ENCODE measurements at places on chromosomes 13 and 19.

DNA sequence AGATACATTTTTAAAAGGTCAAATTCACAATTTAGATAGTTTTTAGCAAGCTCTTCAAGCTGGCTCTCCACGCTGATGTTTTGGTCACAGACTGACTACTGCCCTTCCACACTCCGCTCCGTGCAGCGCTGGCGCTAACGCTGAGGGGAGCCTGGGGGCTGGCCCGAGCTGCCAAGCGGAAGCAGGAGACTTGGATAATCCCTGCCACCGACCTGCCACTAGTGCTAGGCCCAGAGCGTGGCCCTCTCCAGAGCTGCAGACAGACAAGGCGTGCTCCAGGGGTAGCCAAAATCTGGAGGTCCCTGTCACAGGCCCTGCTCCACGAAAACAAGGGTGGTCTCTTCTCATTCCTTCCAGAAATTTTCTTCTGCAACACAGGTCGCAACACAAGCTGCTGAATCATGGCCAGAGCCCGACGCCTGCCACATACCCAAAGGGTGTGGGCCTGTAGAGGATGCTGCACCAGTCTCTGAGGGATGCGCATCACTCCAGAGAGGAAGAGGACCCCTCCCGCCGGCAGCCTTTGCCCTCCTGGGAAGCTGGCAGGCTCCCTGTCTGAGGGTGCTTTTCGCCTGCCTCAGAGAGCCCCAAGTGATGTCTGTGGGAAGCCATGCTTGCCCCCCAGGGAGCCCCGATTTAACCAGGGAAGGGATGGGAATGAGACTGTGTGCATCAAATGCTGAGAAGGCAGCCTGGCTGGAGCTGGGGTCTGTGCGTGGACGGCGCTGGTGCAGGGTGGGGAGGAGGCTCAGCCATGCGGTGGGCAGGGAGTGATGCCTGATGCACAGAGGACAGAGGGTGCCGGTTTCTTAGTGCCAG lies 21.6 kb downstream of the CAPS start:
- DNase-seq: no peak

DNA sequence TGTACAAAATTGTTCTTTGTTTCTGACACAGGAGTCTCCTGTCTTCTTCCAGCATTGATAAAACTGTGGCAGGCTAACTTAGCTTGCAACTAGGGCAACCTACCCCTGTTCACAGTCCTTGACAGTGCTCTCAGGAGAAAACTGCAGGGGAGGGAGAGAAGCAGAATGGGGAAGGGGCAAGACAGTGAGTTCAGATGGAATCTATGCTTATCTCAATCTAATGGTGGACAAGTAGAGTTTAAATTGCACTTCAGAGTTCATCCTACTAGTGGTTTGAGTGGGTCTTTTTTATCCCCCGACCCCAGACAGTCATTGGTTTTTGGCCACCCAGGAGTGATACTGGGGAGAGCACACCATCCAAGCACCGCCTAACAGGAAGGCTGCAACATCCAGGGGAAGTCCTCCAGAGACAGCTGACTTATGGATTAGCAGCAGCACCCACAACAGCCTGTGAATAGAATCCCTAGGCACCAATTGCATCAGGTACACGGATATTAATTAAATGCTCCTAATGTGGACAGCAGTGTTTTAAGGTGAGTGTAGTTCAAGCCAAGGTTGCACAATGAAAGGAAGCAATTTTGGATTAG lies 236.6 kb downstream of the NHLRC3 start:
- no peak for DNase-seq

DNA sequence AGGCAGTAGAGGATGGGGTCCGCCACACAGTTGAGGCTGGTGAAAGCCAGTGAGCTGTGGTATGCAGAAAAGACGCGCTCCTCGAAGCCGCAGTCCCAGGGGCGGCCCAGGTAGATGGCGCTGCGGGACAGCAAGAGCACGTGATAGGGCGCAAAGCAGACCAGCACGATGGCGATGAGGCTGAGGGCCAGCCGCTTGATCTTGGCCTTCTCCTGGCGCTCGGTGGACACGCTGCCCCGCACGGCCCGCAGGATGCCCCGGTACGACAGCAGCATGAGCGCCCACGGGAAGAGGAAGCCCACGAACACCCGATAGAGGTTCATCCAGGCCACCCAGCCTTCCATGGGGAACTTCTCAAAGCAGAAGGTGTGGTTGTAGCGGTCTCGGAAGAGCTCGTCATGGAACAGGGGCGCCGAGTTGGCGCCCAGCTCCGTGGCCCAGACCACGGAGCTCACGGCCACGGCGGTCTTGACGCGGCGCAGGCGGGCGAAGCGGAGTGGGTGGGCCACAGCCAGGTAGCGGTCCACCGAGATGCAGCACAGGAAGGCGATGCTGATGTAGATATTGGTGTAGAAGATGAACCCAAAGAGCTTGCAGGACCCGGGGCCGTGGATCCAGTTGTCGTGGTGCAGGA lies 6.5 kb upstream of the OPA3 start:
- DNase-seq: no peak

DNA sequence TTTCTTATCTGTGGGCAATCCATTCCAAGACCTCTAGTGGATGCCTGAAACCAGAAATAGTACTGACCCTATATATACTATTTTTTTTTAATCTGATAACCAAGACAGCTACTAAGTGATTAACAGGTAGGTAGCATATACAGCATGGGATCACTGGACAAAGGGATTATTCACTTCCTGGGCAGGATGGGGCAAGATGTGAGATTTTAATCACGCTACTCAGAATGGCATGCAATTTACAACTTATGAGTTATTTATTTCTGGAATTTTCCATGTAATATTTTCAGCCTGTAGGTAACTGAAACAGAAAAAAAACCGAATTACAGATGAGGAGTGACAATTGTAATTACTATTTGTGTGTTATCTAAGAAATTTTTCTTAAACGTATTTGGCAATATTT lies 41.2 kb downstream of the ZIC2 start:
- no peak for DNase-seq

DNA sequence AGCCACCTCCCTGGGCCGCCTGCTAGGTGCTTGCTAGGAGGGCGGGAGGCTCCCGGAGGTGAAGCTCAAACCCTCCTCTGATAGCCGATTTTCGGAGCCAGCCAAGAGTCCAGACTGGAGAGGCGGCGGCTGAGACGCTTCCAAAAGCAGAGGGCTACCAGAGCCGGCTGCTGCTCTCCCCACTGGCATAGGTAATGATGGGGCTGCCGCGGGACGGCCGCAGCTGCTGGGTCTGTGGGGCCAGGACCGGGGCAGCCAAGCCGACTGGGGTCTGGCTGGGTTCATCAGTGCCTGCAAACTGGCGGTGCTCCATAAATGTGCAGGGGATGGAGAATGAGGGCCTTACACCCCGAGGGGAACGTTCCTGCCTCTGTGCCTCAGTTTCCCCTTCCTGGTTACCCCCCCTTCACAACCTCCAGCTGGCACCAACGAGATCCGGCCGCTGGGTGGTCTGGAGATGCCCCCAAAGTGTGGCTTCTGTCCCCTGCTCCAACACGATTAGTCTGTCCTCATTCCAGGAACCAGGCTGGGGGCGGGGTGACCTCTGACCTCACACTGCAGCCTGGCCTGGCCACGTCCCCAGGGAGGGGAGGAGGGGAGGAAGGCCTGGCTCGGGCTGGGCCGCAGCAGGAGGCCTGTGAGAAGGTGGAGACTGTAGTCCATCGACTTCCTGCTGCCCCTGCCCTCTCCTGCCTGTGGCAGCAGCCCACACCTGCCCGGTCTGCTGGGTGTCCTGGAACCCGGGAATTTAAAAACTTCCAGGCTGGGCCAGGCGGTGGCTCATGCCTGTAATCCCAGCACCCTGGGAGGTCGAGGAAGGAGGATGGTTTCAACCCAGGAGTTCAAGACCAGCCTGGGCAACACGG lies 3.8 kb upstream of the WDR18 start:
- DNase-seq: no peak

- no peak for DNase-seq
These were observed 3.5 kb upstream of the CYP2S1 start for GRCh38 chr19:41189425-41190065.

DNA sequence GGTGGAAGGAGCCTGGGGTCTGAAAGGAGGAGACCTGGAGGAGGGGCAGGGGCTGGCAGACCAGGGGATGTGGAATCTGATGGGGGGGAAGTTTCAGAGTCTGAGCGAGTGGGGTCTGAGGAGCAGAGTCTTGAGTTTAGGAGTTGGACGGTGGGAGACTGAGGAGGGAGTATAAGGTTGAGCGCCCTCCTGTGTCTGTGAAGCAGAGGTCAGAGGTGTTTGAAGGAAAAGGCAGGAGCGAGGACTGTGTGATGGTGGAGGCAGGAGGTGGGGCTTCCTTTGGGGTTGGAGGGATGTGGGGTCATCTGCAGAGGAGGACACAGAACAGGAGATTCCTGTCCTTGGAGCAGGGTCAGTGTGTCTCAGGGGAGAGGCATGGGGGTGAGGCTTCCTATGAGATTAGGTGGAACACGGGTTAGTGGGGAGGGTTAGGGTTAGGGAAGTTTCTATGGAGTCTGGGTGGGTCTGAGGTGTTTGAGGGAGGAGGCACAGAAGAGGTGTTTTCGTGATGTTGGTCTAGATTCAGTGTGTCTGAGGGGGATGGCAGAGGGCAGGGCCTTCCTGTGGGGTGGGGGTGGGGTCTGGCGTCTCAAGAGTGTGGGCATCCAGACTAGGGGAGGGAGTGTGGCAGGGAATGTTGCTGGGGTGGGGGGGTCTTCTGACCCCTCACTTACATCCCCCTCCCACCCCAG lies 8.3 kb downstream of the RYR1 start:
- no peak for DNase-seq

GRCh38 chr19:40143612-40144011 lies 47.6 kb upstream of the MAP3K10 start:
- no peak for DNase-seq

DNA sequence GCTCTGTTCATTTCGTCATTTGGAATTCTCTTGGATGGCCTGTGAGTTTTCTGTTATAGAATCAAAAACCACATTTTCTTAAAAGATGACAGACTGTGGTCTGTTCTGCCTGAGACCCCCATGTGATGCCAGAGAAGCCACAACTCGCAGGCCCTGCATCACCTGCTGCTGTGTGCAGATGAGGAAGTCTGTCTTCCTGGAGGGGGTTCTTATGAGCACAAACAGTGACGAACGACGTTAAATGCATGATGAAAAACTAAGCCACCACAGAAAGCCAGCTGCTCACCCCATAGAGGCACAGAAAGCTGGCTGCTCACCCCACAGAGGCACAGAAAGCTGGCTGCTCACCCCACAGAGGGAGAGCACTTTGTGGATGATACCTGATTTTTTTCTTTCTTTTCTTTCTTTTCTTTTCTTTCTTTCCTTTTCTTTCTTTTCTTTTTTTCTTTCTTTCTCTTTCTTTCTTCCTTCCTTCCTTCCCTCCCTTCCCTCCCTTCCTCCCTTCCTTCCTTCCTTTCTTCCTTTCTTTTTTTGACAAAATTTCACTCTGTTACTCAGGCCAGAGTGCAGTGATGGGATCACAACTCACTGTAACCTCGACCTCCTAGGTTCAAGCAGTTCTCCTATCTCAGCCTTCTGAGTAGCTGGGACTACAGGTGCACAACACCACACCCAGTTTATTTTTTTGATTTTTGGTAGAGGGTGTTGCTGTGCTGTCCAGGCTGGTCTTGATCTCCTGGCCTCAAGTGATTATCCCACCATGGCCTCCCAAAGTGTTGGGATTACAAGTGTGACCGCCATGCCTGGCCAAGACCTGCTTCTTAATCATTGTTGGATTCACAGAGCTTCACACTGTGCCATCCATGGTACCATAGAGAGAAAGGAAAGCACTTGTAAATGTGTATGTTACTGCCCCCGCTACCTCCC lies 1191.4 kb downstream of the UQCRFS1 start:
- no peak for DNase-seq
